ENCODE measurements at places on chromosomes 6 and 20.

- ATAC-seq: peak; percentile 48
These were observed 8.1 kb downstream of the PTPN1 start for GRCh38 chr20:50518270-50518721.

- peak; percentile 9 for ATAC-seq
These were observed 1.8 kb downstream of the GTPBP2 start for GRCh38 chr6:43627008-43627825.

GRCh38 chr6:109166673-109167072, 71.4 kb downstream of the CEP57L1 start:
- no peak for ATAC-seq

- ATAC-seq: peak; percentile 71
These were observed at the start of gene FNDC11 for GRCh38 chr20:63553933-63554290. FNDC11 (plus strand) TSS chr20:63554159; CDS start chr20:63555664, 1,505 bp downstream.

DNA sequence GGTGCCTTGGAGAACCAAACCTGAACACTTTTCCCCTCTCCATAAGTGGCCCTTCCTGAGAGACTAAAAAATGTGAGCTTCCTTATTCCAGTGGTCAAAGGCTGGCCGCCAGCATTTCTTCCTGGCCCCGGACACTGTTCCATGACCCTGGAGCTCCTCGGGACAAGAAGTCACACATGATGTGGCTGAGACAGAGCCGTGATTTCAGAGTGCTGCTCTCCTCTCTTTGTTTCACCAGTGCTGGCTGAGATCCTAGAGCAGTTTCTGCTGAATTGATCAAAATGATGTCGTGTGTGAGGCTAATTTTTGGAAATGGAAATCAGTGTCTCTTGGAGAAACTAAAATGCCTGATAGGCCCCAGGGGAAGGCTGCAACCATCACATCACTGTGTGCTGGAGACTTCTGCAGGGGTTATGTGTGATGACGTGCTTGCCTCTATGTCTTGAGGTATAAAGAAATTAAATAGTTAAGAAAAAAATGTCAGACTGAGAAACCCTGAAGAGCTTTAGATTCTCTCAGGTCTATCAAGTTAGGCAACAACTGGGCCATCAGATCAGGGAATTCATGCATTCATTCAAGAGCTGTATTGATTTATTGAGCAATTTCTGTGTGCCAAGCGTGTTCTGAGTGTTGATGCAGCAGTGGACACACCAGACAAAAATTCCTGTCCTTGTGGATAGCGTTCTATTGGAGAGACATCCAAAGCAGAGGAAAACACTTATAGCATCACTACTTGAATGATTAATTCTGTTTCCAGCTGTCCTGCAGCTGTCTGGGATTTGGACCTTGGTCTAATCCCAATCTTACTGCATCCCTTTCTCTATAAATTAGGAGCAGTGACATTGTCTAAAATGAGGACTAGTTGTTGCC, 72.7 kb upstream of the CCN6 start:
- no peak for ATAC-seq

- peak; percentile 72 for ATAC-seq
These were observed 110.4 kb downstream of the MYB start for GRCh38 chr6:135291288-135292076.

DNA sequence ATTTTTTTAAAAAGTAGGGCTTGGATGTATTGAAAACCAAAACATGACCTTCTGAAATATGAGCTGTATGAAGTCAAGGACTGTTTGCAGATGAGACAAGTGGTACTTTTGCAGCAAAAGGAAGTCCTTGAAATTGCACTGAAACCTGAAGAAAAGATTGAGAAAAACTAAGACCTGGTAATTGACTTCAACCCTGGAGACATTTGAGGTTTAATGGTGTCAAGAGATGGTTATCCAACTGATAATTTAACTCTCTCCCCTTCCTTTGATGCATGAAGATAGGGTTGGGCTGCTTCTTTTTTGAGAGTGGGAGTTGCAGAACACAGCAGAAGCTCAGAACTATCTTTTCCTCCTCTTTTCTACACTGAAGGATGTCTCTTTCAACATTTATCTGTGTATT, 180.9 kb upstream of the DTNBP1 start:
- ATAC-seq: no peak

GRCh38 chr6:1586256-1586655, 23.5 kb upstream of the FOXC1 start:
- no peak for ATAC-seq

DNA sequence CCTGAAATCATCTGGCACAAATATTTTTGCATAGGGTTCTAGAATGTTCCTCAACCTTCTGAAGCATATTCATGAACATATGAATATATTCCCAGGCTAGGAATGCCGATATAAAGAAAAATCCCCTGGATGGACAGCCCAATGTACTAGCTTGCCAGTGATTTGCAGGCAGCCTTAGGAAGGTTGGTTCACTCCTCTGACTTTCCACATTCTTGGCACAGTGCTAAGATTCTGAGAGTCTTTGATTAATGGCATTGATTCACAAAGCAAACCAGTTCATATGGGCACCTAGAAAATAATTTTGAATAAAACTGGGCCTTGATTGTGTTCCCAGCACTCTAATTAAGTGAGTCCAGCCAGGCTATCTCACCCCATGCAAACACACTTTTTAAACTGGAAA, 56.9 kb upstream of the ENPP4 start:
- no peak for ATAC-seq

DNA sequence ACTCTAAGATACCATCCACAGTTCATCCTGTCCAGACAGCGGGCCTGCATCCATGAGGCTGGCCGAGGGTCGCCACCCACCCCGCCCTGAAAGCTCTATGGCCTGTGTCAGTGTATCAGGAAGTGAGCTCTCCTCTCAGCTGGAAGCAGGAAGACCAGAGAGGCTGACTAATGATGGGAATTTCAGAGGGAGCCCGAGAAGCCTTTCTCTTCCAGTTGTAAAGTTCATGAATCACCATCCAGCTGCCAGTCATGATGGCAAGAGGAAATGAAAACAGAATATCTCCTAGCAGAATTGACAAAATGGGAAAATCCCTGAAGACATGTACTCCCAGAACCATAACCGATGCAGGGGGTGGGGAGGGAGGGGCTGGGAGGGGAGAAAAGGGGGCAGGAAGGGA, 109.6 kb upstream of the RPS6KA2 start:
- ATAC-seq: no peak

- ATAC-seq: no peak
These were observed 28.4 kb downstream of the MDGA1 start for GRCh38 chr6:37669306-37669705.

- no peak for ATAC-seq
These were observed 563.3 kb upstream of the ADGRB3 start for GRCh38 chr6:68071740-68072139.

DNA sequence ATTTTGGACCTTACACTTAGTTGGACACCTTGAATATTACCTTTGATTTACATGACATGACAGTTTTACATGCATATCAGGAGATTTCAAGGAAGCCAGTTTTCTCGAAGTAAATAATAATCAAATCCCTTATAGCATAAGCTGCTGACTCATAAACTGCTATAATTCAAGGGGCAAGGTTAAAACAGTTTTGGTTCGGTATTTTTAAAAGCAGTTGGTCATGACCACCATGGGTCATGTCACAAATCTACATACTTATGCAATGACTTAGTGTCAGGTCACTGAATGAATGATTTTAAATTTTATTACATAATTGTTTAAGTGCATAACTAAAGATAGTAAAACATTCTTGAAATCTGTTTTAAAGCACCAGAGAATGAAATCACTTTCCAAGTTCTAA, 158.0 kb downstream of the DST start:
- ATAC-seq: peak; percentile 78

DNA sequence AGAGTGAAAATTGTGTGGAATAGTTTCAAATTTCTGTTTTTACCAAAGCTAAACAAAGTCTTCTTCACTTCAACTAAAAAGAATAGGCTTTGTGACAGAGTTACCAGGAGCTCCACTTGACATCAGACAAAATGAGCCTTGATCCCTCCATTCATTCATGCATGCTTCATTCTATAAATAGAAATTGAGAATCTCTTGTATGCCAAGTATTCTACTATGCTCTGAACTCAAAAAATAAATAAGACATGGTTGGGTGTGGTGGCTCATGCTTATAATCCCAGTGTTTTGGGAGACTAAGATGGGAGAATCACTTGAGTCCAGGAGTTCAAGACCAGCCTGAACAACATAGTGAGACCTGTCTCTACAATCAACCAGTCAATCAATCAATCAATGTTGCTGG, 236.6 kb upstream of the FAM83B start:
- ATAC-seq: no peak

- no peak for ATAC-seq
These were observed 275.3 kb downstream of the HIVEP2 start for GRCh38 chr6:142669471-142670351.

GRCh38 chr20:39705032-39705431, 742.9 kb downstream of the DHX35 start:
- ATAC-seq: no peak

- ATAC-seq: peak; percentile 90
These were observed 488 bp upstream of the PTK6 start for GRCh38 chr20:63537525-63538203.

GRCh38 chr20:10134176-10134575, 84.5 kb upstream of the SNAP25 start:
- no peak for ATAC-seq

GRCh38 chr6:114445846-114446245, 103.0 kb upstream of the HS3ST5 start:
- no peak for ATAC-seq

DNA sequence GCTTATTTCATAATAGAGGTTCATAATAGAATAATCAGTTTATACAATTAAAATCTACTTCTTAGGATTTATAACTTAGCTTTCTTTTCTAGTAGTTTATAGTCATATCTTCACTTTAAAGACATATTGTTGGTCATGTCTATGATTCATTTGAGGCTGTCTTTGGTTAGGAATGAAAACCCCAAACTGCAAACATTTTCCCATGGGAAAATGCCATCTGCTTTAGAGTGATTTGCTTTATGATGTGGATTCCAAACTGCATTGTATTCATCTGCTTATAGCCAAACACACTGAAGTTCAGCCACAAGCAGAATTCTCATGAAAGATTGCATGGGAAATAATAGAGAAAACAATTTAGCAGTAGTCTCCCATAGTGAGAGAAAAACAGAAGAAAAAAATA, 128.0 kb downstream of the RFPL4B start:
- no peak for ATAC-seq

DNA sequence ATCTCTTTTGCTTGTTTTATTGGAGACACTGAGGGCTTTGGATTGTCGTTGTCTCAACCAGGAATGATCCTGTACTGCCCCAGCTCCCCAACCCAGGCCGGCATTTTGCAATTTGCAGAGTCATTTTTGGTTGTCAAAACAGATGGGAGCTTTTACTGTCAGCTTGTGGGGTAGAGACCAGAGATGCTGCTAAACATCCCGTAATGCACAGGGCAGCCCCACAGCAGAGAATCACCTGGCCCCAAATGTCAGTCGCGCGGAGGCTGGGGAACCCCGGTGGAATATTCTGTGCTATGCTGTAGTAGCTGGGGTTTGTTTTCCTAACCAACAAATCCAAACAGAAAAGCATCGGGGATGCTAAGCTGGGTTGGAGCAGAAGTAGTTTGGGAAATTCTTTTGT, 99.7 kb downstream of the TSHZ2 start:
- no peak for ATAC-seq

DNA sequence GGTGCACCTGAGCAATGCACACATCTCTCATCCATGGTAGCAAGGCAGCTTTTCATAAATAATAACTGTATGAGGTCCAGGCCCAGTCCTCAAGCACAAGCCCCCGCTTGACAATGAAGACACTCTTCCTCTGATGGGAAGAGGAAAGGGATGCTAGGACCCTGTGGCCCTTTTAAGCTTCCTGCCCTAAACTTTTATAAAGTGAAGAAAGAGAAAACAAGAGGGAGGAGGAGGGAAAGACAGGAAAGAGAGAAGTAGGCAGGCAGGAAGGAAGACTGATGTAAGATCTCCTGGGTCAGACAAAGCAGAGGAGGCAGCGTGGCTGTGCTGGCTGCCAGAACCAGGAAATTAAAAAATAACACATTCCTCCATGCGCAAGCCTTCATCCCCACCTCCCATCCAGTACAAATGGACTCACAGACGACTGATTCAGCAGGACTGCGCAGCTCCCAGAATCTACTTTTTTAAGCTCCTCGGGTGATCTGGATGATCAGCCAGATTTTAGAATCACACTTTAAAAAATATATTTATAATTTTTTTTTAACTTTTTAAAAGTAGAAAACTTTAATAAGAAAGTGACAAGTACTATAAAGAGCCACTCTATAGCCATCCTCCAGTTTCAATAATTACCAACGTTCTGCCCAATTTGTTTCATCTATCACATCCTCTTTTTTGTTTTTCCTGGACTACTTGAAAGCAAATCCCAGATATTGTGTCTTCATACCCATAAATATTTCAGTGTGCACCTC, 16.5 kb downstream of the TNFAIP3 start:
- ATAC-seq: no peak

DNA sequence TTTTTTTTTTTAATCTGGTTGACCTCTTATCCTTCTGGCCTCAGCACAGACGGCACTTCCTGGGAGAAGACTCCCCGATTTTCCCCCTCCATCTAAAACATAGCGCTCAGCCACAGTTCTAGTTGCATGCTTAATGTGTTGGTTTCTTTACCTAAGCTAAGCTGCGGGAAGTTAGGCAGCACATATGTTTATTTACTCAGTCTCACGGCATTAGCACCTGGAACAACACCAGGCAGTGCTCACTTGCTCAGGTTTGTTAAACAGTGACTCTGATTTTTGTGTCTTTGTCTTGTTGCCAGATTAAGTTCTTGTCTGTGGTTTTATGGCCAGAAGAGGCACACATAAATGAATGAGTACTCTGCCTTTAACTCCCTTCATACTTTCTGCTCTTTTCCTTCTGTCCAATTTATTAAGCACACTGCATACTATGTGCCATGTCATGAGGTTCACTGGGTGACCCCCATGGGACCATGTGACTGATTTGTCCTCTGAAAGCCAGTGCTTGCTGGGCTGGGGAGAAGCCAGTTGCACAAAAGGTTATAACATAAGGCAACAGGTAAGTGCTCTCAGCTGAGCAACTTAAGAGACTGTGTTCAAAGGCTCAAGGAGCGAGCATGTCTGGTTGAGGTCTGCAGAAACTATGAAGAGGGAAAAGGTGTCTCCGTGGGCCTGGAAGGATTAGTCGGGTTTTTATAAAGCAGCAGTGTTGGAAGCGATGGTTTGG, 93.6 kb downstream of the RPP40 start:
- ATAC-seq: no peak

DNA sequence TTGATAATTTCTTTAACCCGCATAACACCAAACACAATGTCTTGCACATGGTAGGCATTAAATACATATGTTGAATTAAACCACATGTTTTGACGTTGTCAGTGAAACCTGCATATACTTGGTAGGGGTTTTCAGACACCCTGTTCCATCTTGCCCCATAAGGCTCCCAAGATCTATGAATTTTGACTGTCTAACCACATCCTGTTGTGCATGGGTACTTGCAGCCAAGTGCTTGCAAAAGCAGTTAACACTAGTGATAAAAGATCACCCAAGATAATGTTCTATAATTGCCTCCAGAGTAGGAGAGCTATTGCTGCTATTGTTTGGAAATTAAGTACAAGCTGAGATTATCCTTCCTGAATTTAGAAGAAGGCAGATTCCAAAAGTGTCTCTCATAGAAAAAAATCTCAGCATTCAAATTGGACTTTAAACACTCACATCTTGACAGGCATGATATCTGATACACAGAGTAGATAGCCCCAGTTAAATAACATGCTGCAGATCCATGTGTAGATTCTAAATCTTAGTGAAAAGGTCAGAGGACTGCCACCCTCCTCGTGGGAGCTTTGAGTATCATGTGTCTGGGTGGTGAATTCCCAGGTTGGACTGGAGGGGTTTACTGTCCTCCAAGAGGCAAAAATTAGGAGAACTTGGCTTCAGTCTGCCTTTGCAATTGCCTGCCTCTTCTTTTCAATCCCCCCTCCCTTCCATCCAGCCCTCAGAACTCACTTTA, 25.8 kb upstream of the CCN6 start:
- ATAC-seq: no peak
